ENCODE measurements at places on chromosomes 1 and 21.

- DNase-seq: no peak
These were observed 18.1 kb upstream of the PDZK1IP1 start for GRCh38 chr1:47207803-47208373.

DNA sequence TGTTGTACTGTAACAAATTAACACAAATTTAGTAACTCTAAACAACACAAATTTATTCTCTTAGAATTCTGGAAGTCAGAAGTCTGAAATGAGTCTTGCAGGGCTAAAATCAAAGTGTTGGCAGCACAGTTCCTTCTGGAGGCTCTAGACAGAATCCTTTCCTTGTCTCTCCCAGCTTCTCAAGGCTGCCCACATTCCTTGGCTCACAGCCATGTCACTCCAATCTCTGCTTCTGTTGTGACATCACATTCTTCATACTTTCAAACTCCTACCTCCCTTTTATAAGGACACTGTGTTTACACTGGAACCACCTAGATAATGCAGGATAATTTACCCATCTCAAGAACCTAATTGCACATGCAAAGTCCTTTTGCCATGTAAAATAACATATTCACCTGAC lies 225.0 kb upstream of the PRMT6 start:
- DNase-seq: no peak

DNA sequence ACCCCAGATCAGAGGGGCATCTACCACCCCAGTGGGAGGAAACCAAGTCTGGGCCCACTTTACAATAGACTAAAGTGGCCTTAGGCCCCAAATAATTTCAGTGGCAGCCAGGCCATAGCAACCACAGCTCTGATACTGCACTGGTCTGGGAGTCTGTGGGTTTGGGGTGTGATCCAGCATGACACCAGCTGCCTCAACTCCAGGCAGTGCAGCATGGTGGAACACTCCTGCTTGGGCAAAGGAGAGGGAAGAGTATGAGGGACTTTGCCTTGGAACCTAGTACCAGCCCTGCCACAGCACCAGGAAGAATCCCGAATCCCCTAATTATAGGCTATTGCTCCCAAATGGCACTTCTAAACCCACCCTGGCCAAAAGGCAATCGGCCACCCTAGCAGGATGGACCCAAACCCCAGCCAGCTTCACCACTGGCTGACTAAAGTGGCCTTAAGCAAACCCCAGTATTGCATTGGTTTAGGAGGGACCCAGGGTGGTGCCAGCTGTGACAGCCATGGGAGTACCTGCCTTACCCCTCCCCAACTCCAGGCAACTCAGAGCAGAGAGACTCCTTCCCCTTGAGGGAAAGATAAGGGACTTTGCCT lies 47.1 kb downstream of the PACC1 start:
- no peak for DNase-seq

DNA sequence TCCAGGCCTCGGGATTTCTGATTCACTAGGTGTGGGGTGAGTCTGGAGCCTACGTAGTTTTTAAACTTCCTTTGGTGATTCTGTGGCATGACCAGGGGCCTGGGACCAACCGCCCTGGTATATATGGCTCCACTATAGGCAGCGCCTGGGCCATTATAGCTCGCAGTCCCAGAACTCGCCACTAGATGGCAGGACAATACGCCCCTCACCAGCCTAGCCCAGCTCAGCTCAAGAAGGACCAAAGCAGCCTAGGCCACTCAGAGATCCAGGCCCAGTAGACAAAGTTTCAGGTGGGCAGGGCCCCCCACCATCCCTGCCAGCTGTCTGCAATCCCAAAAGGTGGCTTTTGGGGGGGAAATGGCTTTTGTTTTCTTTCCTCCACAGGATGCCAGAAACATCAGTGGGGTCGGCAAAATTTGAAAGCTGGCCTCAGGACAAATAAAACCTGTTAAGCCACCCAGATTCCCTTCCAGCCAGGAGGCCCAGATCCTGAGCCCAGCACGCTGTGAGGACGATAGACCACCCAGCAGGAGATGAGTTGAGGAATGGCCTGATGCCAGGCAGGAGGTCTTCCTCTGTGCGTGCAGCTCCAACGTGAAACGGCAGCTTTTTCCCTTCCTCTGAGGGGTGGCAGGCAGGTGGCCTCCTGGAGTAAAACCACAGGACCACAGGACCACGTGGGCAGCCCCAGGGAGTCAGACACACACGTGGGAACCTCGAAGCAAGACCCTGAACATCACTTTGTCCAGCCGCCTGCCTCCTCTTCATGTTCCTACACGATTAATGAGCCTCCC lies 24.8 kb upstream of the TMEM51 start:
- DNase-seq: peak; percentile 61

DNA sequence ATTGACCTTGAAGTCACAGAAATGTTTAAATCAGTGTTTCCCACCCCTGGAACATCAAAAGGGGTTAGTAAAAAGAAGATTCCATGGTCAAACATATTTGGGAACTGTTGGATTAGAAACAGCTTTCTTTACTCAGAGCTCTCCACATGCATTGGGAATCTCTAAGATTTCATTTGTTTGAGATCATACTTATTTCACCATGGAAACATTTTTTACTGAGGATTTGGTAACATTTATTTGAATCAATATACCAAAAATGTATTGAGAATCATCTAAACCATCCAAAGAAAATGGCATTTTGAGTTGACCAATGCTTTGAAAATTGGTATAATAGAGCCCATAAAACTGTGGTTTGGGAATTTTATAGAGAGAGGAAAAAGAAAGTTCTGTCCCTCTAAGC lies 25.3 kb downstream of the NGF start:
- DNase-seq: no peak

DNA sequence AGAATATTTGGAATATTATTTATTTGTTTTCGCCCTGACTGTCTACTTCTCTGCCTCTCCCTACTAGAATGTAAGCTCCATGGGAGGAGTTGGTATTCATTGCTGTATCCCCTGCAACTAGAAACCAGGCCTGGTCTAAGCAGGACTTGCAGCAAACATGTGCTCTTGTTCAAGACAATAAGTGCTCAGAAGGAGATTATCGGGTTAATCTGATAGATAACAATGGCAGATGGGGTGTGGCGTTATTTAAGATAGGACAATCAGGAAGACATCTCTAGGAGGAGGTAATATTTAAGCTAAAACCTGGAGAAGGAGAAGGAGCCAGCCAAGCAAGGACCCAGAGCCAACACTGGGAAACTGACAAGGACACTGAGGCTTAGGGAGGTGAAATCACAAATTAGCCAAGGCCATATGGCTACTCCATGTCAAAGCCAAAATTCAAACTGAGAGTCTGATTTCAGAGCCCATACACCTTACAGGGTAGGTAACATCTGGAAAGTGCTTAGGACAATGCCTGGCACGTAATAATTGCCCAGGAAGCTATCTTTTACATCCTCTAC lies 41.5 kb downstream of the STYXL2 start:
- DNase-seq: no peak

GRCh38 chr1:85628791-85629531 lies 48.4 kb downstream of the CCN1 start:
- no peak for DNase-seq

DNA sequence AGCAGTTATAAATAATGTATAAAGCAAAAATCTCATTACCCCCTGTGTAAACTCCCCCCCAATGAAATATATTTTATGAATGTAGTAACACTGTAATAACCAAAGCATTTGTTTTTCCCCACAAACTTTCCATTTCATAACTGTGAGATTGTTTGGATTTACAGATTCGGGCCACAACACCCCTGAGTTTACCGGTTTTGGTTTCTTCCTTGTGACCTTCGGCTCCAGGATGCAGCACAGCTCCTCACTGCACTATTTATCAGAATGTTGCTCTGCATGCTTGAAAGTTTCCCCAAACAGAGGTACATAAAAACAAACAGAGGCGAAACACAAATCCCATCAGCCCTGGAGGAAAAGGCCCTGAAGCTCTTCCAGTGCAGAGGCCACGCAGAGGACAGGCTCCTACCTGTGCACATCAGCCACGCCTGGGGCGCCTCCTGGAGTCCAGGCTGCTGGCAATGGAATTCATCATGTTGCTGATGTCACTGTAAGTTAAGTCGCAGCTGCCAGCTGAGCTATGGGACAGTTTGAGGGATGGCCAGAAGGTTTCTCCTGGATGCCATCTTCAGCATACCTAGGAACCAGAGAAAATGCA lies 122.0 kb downstream of the LMO4 start:
- no peak for DNase-seq

- DNase-seq: no peak
These were observed 229.1 kb downstream of the KCNJ6 start for GRCh38 chr21:37686991-37687810.

- no peak for DNase-seq
These were observed 4.1 kb downstream of the ZNF362 start for GRCh38 chr1:33260439-33260838.

GRCh38 chr1:212973899-212974298 lies 23.6 kb downstream of the VASH2 start:
- no peak for DNase-seq

DNA sequence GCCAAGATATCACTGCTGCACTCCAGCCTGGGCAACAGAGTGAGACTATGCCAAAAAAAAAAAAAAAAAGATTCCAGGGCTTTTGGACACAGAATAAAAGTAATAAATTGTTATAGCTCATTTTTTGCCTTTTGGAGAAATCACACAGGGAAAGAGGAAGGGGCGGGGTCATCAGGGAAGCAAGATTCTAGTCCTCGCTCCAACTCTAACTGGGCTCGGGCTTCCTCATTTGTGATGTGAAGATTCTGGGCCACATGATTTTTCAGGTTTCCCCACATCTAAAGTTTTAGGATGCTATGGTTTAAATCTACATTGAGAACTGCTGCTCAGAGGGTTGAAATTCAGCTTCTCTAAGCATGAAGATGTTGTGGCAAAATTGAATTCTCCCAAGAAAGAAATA lies 179.3 kb upstream of the PLXNA2 start:
- no peak for DNase-seq

DNA sequence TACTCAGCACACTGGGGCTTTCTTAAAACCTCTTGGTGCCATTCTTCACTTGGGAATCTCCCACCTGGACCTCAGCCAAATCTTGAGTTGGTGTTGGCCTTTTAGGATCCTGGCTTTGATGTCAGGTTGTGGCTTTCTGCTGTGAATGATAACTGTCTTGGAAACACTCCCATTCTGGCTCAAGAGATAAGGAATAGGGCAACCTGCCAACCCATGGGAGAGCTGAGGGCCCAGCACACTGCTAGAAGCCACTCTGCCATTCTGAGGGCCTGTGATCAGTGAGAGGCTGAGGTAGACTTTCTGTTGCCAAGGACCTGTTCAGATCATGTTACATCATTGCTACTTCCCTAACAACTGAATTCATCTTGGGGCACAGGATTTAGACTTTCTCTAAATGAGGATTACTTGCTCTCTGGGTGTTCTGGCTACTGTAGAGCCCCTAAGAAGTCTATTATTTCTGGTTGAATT lies 45.8 kb downstream of the TTC39A start:
- DNase-seq: no peak

GRCh38 chr1:31366796-31367195 lies 6.1 kb downstream of the FABP3 start:
- no peak for DNase-seq

- DNase-seq: no peak
These were observed 1.6 kb downstream of the CNIH4 start for GRCh38 chr1:224358237-224358636.

DNA sequence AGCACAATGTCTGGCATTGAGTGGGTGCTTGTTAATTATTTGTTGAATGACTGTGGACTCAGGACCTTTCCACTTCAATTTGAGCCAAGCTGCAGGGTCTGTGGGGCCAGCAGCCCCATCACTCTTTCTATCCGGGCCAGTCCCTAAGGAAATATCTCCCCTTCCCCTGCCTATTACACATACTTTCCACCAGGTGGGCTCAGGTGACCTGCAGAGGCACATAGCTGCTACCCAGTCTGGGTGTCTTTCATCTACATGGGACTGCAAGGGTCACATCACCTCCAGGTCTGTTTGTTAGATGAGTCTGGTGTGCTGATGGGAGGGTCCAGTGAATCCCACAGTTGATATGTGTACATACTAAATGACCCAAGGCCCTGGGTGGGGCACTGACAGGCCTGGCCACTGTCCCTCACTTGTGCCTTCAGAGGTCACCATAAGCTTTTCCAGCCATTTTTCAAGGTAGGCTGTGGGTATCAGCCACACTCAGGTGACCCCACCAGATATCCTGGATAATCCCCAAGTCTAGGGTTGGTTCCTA lies 59.5 kb upstream of the KDM4A start:
- no peak for DNase-seq

DNA sequence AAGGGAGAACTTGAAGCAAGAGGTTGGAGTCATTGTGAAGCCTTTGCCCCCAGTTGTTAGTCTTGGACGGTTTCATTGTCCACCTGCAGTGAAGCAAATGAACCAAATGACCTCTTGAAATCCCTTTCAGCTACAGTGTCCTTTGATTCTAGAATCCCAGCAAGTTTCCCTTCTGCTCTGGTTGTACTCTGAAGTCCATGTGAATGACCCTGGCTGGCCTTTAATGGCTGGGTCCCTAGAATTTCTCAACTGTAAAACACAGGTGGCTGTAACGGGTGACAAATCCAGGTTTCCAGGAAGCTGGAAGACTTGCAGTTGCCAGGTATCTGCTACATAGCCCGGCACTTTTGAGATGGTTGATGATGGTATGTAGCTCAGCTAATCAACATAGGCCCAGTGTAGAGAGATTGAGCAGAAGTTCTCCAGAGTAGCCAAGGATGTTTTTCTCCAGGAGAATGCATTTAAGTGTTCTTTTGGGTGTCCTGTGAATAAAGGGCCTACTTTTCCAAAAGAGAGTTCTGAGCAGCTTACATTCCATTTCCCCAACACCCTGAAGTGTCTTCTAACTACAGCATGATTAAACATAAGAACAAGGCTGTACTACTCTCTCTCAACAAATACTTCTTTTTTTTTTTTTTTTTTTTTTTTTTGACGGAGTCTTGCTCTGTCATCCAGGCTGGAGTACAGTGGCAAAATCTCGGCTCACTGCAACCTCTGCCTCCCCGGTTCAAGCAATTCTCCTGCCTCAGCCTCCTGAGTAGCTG lies 17.6 kb upstream of the SLC30A1 start:
- no peak for DNase-seq

- DNase-seq: peak; percentile 28
These were observed 182.9 kb upstream of the KCND3 start for GRCh38 chr1:112172294-112172882.

DNA sequence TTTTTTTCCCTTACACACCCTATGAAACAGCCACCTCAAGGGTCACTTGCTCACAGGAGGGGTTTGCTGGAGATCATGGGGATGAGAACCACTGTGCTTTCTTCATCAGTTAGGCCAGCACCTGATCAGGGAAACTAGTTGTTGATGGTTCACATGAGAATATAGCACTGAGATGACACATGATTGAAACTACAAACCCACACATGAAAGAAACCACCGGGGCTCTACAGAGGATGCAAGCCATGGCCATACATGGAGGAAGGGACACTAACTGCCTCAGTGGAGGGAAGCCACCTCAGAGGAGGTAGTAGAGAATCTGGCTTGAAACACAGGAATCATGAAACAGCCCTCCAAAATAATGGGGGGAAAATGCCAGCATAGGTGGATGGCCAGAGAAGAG lies 63.2 kb downstream of the PRKAB2 start:
- no peak for DNase-seq

GRCh38 chr1:166730299-166730888 lies 108.9 kb upstream of the POGK start:
- no peak for DNase-seq

GRCh38 chr21:16310176-16310575 lies 580.4 kb downstream of the USP25 start:
- DNase-seq: no peak
